ENCODE measurements at places on chromosomes 13 and 19.

GRCh38 chr13:81874253-81874652 lies 1533.3 kb upstream of the SPRY2 start:
- DNase-seq: no peak

DNA sequence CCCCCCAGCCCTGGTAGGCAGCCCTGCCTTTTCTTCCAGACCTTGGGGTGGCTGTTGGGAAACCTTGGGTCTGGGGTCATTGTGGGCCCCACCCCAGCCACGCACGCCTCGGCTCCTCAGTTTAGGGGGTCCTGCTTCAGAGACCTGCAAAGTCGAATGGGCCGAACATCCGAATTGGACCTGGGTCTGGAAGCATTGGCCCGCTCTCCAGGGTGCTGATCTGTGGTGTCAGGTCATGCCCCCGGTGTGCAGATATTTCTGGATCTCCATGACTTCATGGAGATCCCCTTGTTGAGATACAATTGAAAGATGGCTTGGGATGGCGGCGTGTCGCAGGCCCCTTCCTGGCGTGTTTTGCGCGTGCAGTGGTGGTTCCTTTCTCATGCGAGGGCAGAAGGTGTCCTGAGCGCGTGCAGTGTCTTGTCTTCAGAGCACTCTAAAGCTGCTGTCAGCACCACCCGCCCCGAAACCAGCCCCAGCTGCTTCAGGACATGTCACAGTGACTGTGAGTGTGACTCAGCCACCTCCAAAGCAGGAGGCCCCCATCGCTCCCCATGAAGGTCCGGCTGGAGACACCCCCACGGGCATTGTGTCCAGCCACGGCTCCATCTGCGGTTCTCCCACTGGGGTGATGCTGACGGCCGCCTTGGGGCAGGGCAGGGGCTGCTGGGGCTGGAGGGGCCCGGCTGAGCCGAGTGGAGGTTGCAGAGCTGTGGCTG lies 112.7 kb downstream of the KDM4B start:
- no peak for DNase-seq

GRCh38 chr13:113060557-113061270 lies 44.9 kb upstream of the F7 start:
- DNase-seq: no peak

GRCh38 chr13:41579881-41580280 lies 122.5 kb downstream of the RGCC start:
- no peak for DNase-seq

- no peak for DNase-seq
These were observed 128.1 kb downstream of the TEX29 start for GRCh38 chr13:111448504-111448903.

GRCh38 chr19:56297010-56297409 lies 17.6 kb downstream of the ZSCAN5A start:
- no peak for DNase-seq

DNA sequence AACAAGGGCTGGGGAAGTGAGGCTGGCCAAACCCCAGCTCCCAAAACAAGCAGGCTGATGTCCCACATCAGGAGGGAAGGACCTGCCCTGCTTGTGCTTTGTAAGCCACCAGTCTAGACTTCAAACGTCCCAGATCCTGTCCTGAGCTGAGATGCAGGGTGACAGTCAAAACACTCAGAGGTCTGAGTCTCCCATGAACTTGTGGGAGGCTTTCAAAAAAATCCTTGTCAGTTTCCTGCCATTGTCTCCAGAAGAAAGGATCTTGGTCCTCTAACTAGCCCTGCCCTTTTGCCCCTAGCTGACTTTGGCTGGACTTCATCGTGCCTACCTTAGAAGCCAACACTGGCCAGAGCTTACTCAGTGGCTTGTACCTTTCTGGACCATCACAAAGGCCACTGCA lies 43.3 kb downstream of the DZIP1 start:
- no peak for DNase-seq

GRCh38 chr13:95707035-95707434 lies 30.1 kb downstream of the DNAJC3 start:
- no peak for DNase-seq

- no peak for DNase-seq
These were observed 1.3 kb upstream of the LCP1 start for GRCh38 chr13:46183018-46183946.
